ENCODE measurements at places on chromosomes 5 and 9.
A peak's percentile ranks its signal among the peaks of the same experiment; 100 is the strongest.

DNA sequence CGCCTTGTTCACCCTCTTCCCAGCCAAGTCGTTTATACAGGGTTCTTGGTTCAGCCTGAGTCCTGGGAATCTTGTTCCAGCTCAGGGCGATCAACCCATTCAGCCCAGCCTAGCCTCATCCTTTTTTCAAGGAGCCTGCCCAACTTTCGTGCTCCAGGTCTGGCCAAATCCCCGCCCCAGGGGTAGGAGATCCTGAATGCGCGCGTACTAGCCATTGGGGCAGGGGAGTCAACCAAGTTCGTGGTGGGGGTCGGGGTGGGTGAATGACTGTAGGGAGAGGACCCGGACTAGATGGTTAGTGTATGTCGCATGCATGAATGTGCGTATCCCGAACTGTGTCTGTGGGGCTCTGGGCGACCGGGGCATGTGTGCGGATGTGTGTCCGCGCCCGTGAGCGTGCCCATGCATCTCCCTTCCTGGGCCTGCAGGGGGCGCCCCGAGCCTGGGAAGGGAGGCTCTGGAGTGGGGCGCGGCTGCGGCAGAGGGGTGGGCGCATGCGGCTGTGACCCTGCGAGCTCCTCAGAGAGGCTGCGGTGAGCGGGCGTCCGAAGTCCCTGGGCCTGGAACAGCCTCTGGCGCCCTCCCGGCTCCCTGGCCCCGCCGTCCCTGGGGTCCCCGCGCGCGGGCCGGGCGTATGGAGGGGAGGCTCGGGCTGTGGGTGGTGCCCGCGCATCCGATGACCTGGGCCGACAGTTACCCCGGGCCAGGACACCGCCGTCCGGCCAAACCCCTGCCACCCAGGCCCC is 8.7 kb downstream of the CCL21 start:
- DNase-seq, result peak; percentile 81

DNA sequence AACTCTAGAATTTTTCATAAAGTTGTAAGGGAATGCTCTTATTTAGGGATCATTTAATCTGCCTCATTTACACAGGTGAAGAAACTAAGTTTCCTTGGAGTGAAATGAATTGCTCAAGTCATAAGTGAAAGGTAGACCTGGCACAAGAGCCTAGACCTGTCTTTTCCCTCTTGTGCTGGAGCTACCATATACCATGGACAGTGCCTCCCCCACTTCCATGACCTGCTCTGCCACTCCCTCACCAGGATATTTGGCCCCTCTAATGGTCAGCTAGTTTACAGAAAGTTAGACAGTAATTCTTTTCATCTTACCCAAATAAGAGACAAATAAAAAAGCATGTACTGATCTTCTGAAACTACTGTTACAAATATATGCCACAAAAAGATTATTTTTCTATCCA is 105.5 kb upstream of the ACO1 start:
- no peak for DNase-seq

DNA sequence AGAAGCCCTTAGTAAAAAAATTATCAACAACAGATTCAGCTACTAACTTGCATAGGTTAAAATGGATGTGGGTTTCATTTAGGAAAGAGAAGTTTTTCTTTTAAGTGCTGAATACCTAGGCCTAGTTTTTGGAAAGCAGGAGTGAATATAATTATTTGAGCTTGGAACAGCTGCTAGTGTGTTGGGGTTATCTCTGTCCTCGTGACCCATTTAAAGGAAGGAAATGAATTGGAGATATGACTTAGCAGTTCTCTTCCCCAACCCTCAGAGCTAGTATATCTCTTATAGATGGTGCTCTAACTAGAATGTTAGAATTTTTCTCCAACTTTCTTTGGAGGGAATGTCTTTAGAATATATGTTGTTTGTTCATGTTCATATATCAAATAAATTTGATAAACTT is 38.6 kb downstream of the ZNF366 start:
- no peak for DNase-seq

- no peak for DNase-seq
Measured at GRCh38 chr5:81855591-81855990, 104.7 kb upstream of the SSBP2 start.

All from left forelimb (tissue), 1 donor.